GM23248 (cell line): ENCODE measurements at places on chromosomes 1 and 21. TPM values are rescaled to one million over a fixed set of nuclear protein-coding genes. Genes with fewer than 3 reads are reported as not detected.

GRCh38 chr1:155179112-155180031 is 5.7 kb downstream of the TRIM46 start:
- DNase-seq = no peak

- no peak for DNase-seq
Measured at GRCh38 chr1:49104575-49104974, 327.9 kb upstream of the BEND5 start.

DNA sequence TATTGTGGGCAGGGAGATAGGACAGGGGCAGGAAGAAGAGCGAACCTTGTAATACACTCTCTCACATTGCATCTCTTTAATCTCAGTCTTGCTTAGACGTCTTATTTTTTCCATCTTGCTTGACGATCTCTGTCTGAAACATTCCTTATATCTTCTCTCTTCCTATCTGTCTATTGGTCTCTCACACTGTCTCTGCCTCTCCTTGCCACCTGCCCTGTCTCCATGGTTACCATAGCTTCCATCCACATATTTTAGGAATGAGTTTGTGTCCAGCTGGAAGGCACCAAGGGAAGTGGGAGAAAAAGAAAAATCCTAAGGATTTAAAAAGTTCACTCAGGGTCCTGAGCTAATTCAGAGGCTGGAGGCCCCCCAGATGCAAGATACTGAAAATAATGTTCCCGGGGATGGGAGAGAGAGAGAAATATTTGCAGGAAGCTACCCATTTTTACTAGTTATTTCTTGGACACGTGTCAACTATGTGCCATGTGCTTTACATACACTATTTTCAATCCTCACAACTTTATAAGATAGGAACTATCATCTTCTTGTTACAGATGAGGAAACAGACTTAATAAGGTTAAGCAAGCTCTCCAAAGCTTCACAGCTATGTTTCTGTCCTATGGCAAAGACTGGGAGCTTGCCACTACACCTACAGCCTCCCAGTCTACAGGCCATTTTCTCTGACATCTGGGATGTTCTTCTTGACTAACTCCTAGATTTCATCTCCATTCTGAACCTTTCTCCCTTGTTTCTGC is 933 bp downstream of the ANKRD34A start:
- peak; percentile 61 for DNase-seq

OR10J1 gene
- not detected in 2 replicates for polyA plus RNA-seq

FCAMR gene
- not detected in 2 replicates for polyA plus RNA-seq

C4BPA gene
- polyA plus RNA-seq = not detected in 2 replicates

MTOR gene
- polyA plus RNA-seq = 10.3 and 10.6 TPM in 2 replicates
